AG08396 (cell line): ENCODE measurements at places on chromosomes 5 and 9.

- peak; percentile 76 for DNase-seq
Measured at GRCh38 chr9:114385397-114386181, 2.2 kb downstream of the AKNA start.

- DNase-seq = no peak
Measured at GRCh38 chr5:43303242-43303641, 10.0 kb downstream of the HMGCS1 start.

- DNase-seq = peak; percentile 53
Measured at GRCh38 chr9:17063535-17064135, 71.2 kb upstream of the CNTLN start.

DNA sequence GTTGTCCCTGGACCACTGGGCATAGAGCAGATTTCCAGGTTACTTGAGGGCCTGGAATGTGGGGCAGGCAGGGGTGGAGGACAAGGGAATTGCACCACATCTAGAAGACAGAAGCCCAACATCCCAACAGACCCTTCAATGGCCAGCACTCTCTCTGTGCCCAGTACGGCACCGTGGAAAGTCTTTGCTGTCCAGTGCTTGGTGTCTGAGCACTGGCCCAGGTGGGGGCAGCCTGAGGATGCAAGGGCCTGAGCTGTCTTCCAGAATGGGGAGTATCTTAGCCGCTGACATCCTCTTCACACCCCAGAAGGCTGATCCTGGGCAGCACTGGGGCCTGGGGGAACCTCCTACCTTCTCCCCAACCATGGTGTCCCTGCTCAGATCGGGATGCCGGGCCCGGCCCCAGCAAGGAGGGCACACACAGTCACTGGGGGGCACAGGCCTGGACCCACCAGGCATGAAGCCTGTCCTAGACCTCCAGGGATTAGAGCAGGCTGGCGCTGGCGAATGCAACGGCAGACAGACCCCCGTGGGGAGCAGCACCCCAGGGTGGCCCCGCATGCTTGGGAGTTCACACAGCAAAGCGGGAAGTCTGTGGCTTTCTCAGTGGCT lies 40.6 kb upstream of the OLFM1 start:
- no peak for DNase-seq

- DNase-seq = peak; percentile 53
Measured at GRCh38 chr5:134568761-134569695, 43.6 kb downstream of the JADE2 start.

- peak; percentile 72 for DNase-seq
Measured at GRCh38 chr9:107274953-107275422, 8.1 kb upstream of the RAD23B start.

DNA sequence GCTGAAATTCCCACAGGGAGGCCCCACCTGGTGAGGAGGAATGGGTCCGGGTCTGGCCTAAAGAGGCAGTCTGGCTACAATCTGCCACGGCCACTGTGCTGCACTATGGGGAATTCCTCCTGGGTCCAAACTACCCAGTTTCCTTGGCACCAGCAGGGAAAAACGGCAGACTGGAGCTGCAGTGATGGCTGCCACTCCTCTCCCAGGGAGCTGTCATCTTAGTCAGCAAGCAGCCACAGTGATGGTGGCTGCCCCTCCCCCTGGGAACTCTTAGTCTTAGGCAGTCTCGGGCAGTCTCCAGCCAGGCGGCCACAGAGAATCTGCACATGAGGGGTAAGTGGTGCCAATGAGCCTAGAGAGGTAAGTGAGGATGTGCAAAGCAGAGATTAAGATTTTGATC lies 205.8 kb downstream of the TMEM38B start:
- no peak for DNase-seq

DNA sequence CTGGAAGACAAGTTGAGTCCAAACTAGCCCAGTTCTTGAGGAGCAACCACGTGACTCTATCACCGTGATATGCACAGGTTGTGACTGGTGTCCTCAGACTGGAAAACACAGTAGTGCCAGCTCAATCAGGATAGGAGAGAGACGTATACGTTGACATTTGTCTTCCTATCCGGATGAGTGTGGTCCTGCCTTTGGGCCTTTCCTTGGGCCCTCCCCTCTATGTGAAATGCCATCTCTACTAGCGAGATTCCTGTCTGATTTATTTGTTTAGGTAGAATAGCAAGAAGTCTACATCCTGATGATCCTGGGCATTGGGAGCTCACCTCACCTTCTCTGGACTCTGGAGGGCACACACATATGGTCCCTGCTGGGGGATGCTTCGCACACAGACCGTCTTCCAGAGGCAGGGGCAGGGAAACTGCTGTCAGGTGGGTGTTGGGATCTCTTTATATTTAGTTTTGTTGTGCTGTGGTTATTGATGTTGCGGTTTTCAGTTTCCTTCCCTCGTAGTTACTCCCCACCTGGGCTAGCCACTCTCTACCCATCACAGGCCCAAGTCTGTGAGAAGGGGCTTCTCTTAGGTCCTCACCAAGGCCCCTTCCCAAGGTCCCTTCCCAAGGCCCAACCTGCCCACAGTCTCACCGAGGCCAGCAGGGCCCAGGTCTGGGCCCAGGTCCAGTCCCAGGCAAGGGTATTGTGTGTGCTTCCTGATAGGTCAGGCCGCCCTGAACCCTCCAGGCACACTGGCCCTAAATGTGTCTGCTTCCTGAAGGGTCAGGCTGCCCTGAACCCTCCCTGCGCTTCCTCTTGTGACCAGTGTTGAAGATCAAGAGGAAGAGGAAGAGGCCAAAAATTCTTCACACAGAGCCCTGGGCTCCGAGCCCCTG lies 19.0 kb upstream of the SPINK4 start:
- DNase-seq = no peak

GRCh38 chr5:148808864-148809642 lies 17.4 kb upstream of the ADRB2 start:
- no peak for DNase-seq

DNA sequence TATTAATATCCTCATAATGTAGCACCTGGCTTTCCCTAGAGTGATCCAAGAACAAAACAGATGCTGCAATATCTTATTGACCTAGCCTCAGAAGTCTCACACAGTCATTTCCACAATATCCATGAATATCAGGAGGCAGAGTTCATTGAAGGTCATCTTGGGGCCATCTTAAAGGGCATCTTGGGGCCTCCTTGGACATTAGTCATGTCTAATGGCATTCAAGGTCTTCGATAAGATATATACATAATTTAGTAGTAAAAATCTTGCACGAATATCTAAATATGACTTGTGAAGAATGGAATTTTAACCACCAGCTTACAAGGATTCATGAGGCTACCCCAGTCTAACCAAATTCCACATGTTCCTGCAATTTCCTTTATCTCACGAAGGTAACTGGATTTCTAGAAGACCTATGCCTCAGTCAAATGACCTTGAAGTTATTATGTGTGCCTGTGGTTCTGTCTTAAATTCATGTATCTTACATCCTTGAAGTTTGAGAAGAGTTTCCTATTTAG lies 163.6 kb upstream of the SPEF2 start:
- no peak for DNase-seq

DNA sequence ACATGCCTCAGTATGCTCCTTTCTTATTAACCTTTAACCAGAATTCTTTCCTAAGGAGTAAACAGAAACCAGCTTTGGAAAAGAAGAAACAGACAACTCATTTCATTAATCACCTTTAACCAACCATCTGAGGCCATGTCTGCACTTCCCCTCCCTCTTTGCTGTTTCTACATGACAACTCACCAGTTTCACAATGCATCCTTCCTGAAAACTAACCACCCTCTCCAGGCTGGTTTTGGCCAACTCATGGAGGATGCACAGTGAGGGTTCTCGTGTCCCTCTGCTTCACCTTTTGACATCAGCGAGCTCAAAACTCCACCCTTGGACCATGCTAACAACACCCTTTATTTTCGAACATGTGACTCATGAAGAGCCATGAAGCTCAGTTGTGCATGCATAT lies 244.1 kb downstream of the ELAVL2 start:
- DNase-seq = no peak

DNA sequence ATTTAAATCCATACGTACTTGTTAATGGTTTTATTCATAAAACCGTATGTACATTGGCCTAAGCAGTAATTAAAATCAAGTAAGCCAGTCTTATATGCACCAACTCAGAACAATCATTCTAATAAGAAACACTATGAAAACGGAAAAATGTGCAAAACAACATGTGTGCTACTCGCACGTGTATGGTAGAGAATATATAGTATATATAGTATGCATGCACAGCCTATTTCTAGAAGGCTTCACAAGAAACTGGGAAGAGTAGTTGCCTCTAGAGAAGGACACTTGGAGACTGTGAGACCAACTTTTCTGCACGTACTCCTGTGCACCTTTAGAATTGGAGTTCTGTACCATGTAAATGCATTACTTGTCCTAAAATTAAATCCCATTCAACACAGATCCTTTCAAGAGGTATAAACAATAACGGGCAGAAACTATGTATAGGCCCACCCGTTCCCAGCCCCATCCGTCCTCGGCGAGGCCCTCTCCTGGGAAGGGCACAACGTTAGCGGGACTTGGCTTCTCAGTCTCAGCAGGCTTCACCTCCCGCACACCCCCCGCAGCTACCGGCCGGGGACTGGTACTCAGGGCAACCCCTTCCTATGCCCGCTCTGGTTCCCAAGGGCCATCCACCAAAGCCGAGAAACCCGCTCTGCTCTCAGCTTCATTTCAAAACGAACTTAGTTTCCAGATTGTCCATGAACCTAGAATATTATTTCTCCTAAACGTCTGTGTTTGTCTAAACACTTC lies 2.0 kb downstream of the CDC14B start:
- no peak for DNase-seq

- DNase-seq = no peak
Measured at GRCh38 chr5:73791389-73791788, 165.4 kb downstream of the ARHGEF28 start.

DNA sequence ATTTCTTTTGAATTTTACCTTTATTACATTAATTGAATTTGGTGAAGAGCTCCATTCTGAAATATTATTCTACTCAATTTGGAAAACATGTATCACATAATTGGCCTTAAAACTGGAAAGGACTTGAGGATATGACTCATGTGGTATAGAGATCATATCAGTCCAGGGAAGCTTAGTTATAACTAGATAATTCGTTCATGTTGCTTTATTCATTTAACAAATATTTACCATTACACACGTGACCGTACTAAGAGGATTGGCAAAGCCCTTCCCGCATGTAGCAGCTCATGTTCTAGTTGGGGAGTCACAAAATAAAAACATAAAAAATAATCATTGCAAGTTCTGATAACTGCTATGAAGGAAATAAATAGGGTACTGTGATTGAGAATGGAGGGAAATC lies 1816.5 kb downstream of the MAT2B start:
- DNase-seq = peak; percentile 4

GRCh38 chr9:122374885-122375420 lies 4.1 kb downstream of the PTGS1 start:
- DNase-seq = peak; percentile 91

DNA sequence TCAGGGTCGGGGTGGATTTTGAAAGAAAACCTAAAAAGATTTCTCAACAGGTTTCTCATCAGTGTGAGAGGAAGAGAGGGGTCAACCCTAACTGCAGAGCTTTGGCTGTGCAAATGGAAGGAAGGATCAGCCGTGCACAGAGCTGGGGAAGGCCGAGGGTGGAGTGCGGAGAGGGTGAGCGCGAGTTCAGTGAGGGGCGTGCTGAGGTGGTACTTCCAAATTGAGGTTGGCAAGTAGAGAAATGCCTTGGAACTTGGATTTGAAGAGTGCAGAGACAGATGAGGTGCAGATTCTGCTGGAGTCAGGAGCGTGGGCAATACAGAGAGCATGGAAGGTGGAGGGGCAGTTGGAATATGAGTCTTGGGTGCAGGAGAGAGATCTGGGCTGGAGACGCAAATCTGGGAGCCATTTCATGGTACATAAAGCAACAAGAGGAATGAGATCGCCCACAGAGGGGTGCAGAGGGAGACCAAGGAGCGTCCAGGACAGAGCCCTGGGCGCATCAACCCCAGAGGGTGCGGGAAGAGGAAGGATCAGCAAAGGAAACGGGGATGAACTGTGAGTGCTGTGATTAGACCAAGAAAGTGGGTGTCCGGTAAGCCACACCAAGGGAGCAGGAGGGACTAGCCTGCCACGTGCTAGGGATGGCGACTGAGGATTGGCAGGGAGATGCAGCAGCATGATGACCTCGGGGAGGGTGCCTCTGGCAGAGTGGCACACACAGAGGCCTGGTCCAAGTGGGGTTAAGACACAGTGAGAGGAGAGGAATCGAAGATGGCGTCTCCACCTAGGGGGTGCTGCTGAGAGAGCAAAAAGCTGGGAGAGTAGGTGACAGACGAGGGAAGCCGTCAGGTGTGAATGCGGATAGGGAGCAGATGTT lies 105.8 kb downstream of the ADAMTS2 start:
- DNase-seq = no peak

- no peak for DNase-seq
Measured at GRCh38 chr5:116858705-116859333, 284.2 kb upstream of the SEMA6A start.

- no peak for DNase-seq
Measured at GRCh38 chr5:147434049-147434448, 75.8 kb downstream of the DPYSL3 start.

DNA sequence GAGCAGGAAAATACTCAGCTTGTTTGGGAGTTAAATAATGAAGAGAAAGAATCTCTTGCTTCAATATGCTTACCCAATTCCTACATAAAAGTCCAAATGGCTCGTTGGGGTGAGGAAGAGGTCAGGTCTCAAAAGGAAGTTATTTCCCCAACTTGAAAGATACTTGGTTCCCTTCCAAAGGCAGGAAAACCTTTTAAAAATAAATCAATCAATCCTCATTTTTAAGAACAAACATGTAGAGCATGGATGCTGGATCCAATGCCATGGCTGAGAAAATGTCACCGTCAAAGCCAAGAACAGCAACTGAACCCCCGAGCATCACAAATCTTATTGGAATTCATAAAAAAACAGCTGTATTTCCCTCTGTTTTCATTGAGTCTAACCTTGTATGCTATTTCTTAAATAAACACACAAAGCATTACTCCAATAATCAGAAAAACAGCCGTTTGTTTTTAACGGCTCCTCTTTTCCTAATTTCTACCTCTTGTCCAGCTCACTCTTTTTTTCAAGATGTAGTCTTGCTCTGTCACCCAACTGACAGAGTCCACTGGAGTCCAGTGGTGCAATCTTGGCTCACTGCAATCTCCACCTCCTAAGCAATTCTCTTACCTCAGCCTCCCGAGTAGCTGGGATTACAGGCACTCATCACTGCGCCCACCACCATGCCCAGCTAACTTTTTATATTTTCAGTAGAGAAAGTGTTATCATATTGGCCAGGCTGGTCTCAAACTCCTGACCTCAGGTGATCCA lies 140.7 kb downstream of the GNA14 start:
- DNase-seq = no peak
